Stimulated activated naive CD8-positive, alpha-beta T cell treated with anti-CD3 and anti-CD28 coated beads, Interleukin-15, Interleukin-2, amounts not matched to agents 100 U/mL and 50 U/mL, for 24 hours (primary cell): ENCODE measurements at places on chromosomes 1 and 21.

- peak; percentile 15 for DNase-seq
Observed at GRCh38 chr21:46294647-46295176, 8.6 kb downstream of the YBEY start.

DNA sequence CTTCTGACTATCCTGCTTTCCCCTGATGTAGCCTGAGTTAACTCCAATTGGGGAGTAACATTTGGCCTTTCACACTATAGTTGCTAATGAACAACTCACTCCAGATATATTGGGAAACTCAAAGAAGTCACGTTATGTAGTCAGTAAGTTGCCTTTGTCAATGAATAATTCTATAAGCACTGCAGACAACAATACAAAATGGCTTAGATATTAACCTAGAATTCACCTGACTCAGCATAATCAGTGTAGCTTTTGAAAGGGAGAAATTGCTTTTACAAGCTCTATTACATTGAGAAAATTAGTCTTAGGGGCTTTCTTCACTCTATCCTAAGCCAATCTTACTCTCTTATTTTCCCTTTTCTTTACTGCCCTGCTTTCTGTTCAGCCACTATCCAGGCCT, 303.5 kb upstream of the NR5A2 start:
- DNase-seq, result no peak

GRCh38 chr1:231715816-231716722, 89.5 kb downstream of the DISC1 start:
- DNase-seq, result no peak

- DNase-seq, result peak; percentile 11
Observed at GRCh38 chr1:149997585-149998262, 12.8 kb downstream of the OTUD7B start.

DNA sequence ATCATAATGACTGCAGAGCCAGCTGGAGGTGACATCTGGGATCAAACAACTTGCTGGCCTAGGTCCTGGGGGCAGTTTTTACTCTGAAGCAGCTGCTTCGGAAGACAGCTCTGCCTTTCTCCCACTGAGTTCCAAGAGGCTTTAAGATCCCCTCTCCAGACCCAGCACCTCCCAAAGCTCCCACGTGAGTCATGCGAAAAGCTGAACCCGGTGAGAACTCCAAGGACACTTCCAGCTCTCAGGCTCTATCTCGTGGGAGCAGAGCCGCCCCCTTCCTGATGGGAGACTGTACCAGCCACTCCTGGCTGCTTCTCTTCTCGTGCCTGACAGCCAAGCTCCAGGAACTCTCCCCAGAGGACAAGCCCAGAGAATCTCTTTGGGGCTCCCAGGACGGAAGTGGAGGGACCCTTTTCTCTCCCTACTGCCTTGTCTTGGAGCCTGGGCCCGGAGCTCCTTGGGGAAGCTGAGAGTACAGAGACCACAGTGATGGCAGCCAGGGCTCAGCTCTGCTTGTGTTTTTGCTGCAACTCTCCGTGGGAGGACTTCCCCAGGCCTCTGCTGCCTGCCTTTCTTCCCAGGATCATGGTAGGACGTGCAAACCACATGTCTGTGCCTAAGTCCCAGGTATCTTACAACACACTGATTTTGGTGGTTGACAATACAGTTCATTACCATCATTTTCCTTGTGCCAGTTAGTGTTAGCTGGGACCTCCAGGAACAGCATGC, 40.6 kb downstream of the STUM start:
- no peak for DNase-seq

- DNase-seq, result no peak
Observed at GRCh38 chr1:156859523-156860112, 701 bp upstream of the INSRR start.

DNA sequence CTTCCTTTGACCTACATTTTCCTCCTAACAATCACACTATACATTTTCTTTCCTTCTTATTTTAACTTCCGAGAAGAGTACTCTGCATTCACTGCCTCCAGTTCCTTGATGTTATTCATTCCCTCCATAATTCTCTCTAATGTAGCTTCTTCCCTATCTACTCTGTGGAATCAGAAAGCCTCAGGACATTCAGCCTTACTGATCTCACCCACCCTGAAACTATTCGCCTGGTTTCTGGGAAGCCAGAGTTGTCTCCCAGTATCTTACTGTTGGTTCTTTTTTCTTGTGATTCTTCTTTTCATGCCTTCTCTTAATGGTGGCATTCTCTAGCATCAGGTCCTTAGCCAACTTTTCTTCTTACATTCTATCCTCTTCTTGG, 45.5 kb downstream of the WDR64 start:
- no peak for DNase-seq

- DNase-seq, result no peak
Observed at GRCh38 chr1:166859597-166859996, 16.5 kb downstream of the TADA1 start.

DNA sequence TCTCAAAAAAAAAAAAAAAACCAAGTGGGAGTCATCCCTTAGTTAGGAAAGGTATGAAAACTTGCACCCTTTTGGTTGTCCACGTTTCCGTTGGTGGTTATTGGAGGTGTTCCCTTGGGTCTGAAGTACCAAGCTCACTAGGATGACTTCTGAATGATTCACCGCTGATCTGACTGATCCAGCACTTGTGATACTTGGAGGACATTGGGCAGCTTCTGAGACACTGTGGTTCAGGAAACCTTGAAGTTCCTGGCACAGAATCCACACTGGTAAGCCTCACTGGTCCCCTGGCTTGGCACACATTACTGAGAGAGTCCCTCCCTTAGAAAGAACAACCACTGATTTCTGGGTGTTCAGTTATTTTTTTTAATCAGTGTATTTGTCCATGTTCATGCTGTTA, 91.9 kb downstream of the RYR2 start:
- no peak for DNase-seq

DNA sequence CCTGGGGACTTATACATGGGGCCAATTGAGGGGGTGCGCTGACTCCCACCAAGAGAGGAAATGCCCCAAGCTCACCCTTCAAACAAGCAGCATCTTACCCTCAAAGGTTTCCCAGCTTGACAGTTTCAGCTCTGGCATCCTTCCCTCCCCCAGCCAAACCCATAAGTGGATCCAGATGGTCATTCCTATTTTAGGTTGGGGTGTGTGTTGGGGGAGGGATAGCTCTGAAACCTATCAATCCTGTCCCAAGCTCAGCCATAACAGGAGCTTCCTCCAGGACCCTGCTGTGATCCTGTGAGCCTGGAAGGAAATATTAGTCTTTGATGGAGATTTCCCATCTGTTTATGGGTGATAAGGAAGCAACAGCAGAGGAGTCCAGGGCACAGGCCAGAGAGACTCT, 3.4 kb upstream of the TMEM222 start:
- DNase-seq, result no peak

DNA sequence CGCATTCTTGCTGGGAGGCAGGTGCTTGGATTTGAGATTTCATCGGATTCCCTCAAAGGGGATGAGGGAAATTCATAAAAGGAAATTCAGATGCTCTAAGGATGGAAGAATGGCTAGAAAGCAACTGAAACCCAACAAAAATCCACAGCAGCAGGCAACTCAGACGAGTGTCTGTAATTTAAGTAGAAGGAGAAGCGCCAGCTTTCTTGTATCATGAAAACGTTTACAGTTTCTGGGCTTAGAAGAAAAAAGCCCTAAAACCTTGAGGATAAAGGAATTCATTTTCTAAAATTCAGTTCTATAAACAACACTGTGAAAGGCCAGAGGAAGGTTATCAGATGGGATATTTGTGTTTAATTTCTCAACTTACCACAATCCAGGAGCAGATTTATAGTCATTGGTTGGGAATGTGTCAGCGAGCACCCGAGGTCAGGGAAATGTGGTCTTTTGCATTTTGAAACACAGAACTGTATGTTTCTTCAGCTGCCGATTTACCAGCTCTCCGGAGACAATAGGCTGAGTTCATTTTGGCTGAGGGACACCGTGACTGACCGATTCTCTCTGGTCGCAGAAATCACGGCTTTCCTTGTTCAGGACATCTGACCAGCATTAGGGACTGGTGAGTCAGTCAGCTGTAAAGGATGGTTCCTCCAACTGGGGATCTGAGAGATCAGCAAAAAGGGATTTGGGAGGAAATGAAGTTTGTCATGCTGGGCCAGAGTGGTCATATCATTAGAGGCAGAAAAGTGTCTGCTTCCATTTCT, 111.6 kb upstream of the ERRFI1 start:
- no peak for DNase-seq

- peak; percentile 47 for DNase-seq
Observed at GRCh38 chr1:53860967-53861411, 22.9 kb upstream of the NDC1 start.

DNA sequence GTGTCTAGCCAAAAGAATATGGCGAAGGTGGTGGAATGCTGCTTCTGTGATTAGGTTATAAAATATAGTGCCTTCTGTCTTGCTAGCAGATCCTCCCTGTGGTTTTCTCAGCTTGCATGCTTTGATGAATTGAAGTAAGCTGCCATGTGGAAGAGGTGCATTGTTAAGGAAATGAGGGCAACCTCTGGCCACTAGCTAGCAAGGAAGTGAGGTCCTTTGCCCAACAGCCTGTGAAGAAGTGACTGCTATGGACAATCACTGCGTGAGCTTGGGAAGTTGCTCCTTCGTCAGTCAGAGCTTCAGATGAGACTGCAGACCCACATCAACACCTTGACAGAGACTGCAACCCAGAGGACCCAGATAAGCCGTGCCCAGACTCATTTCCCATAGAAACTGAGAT, 109.4 kb downstream of the GIPC2 start:
- DNase-seq, result no peak

DNA sequence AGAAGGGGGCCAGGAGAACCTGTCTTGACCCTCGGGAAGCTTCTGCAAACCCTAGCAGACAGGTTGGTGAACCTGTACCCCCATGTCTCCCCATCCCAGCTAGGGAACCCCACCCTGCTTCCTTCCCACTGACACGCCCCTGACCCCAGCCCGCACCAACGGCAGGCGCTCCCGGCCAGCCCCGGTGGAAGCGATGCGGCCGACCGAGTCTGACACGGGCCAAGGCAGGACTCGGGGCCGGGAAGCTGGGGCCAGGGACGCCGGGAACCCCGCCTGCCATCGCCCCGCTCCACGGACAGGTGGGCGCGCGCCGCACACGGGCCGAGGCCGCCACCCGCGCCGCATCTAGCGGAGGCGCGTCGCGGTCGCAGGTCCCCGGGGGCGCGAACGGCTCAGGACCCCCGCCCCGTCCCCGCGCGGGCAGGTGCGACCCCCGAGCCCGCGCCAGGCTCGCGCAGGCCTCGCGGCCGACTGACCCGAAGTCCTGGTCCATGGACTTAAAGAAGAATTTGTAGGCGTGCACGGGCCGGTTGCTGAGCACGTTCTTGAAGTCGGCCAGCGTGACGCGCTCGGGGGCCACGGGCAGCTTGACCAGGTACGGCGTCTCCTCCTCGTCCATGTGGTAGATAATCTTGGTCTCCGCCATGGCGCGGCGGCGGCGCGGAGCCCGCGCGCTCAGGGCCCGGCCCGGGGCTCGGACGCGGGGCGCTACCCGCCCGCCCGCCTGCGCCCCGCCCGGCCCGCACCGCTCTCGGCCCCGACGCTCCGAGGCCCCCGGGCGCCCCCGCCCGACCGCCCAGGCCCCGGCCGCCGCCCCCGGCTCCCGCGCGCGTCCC, 580 bp downstream of the DVL1 start:
- DNase-seq, result no peak

DNA sequence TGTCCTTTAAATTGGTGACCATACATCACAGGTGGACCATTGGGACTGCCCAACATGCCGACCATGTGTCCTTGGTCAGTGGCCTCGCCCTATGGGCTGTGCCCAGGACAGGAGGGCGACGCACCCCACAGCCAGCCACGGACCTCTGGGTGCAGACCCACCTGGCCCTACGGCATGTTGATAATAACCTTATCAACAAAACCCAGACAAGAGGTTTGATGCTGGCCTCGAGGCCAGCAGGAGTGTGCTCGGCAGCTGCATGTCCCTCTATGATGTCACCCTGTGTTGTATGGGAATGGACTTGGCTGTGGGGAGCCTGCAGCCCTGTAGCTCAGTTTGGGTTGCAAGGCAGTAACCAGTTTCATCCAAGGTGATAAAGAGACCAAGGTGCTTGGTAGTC, 32.1 kb downstream of the SLC37A1 start:
- no peak for DNase-seq

- DNase-seq, result no peak
Observed at GRCh38 chr1:53732409-53732808, 6.6 kb downstream of the GLIS1 start.

DNA sequence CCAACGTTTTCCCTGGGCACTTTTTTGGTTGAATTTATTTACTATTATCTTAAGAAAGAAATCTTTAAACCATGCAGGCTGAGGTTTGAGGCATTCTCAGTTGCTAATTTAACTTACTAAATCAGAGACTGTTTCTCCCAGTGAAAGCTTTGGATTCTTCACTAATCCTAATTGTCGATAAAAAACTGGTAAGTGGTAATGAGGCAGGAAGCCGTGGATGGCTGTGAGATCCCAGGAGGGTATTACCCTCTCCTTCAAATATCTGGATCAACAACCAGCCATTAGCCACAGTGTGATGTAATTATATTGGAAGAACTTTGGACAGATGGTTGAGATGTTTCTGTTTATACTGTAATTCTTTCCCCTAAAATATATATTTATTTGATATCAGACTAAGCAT, 485.0 kb downstream of the DISC1 start:
- no peak for DNase-seq

DNA sequence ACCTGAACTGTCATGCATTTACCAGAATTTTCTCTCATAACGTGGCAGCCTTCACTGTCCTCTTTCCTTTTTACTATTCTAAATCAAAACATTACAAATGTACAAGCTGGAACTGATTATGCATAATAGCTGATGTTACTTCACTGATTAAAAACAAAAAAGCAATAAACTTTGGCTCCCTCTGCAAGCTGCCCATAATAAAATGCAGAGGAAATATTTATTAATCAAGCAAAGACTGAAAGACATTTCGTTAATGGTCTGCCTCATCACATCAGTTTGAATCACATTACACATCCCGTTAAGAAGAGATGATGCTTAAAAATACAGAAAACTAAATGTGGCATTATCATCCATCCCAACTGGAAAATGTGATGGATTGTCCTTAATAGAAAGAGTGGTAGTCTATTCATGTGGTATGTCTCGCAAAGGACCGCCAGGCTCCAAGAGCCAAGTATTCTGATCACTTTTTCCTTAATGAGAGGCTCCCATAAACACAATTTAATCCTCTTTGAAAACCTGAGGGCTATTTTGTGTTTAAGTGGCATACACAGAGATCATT, 225.3 kb downstream of the RGS7 start:
- DNase-seq, result no peak

DNA sequence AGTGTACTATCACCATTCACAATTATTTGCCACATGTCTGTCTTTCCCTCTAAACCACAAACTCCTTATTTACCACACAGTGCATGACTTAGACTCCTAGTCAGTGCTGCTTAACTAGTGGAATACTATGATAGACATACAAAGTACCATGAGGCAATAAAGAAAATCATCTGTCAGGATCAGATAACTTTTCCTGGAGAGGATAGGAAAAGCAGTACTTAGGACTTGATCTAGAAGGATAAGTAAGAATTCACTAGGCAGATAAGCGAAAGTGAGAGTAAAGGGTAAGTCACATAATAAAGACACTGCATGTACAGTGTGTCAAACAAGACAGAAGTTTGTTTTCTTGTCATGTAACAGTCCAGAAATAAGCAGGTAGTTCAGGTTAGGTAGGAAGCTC, 21.2 kb upstream of the TSPAN1 start:
- no peak for DNase-seq
